ENCODE measurements at places on chromosomes 5 and 9.

- no peak for DNase-seq
These were observed 7.1 kb downstream of the RABL6 start for GRCh38 chr9:136814725-136815421.

GRCh38 chr5:97544240-97544639 lies 361.2 kb upstream of the RIOK2 start:
- no peak for DNase-seq

DNA sequence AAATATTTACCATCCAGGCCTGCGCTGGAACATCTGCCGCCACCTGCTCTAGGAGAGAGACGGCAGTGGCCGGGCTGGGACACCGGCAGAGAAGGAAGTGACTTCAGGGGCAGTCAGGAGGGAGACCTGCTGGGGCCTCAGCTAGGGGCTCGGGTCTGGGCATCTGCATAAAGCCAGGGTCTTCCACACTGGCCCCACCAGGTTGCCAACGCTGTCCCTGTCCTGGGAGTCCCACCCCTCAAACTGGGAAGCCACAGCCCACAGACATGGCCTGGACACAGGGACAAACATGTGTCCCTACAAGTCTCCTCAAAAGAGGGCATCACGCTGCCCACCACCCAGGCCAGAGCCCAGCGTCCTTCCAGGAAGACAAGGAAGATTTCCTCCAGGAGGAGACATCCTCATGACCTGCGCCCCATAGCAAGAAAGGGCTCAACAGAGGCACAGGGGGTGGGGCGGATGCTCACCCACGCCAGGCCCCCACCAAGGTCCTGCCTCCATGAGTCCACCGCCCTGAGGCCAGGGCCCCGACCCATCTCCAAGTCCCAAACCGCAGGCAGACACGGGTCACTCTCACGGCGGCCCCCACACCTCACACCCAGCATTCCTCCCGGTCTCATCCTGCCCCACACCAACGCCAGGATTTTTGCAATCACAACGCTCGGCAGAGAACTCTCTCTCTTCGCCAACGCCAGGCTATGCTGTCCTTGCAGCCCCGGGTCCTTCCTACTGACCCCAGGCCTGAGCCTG lies 9.0 kb downstream of the VAV2 start:
- no peak for DNase-seq

GRCh38 chr5:68465934-68466551 lies 250.5 kb downstream of the PIK3R1 start:
- DNase-seq = no peak

DNA sequence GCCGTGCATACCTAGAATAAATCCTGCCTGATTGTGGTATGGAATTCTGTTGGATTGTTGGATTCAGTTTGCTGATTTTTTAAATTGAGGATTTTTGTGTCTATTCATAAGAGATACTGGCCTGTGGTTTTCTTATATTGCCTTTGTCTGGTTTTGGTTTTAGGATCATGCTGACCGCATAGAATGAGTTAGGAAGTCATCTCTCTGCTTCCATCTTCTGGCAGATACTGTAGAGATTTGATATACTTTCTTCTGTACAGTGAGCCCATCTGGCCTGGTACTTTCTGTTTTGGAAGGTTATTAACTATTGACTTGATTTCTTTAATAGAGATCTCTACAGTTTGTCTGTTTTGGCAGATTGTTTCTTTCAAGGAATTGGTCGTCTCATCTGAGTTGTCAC lies 14.7 kb downstream of the CEP72 start:
- no peak for DNase-seq

DNA sequence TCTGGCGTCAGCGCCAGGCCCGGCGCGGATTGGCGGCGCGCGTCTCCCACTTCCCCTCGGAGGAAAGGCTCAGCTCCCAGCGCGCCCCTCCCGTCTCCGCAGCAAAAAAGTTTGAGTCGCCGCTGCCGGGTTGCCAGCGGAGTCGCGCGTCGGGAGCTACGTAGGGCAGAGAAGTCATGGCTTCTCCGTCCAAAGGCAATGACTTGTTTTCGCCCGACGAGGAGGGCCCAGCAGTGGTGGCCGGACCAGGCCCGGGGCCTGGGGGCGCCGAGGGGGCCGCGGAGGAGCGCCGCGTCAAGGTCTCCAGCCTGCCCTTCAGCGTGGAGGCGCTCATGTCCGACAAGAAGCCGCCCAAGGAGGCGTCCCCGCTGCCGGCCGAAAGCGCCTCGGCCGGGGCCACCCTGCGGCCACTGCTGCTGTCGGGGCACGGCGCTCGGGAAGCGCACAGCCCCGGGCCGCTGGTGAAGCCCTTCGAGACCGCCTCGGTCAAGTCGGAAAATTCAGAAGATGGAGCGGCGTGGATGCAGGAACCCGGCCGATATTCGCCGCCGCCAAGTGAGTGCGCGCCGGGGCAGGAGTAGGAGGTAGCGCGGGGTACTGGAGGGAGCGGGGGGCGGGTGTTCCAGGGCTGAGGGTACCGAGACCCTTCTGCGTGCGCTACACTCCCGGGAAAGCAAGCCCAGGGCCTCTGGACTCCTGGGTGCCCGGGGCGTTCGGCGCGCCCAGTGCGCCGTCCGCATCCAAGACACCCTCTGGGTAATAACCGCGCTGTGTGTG lies at the start of gene MSX2:
TSS of gene MSX2 (plus strand) at position 99 of the 777 bp plus-strand sequence. CDS start at position 177, 78 bp downstream.
- peak; percentile 46 for DNase-seq

GRCh38 chr9:35976726-35977125 lies 18.8 kb upstream of the OR2S2 start:
- DNase-seq = no peak

DNA sequence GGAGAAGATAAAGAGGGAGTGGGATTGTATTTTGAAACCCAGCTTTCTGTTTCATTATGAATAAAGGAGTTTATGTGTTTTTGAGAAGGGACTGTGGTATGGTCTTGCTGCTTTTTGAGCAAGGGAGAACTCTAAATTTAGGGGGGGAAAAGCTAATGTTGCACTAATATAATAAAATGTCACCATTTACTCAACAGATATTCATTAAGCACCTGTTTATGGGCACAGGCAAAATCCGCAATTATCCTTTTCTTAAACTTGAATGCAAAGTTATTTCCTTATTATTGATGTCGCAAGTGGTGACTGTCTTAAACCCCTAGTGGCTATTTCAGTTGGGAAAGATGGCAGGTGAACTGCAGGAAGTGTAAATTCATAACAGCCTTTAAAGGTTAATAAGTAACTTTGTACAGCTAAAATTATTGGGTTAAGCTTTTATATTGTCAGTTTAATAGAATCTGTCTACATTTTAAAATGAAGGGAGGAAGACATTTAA lies 1.5 kb downstream of the CDC42SE2 start:
- DNase-seq = no peak

- no peak for DNase-seq
These were observed 167.9 kb downstream of the CDC42SE2 start for GRCh38 chr5:131431794-131432193.

- no peak for DNase-seq
These were observed 299.9 kb upstream of the IRX2 start for GRCh38 chr5:3051400-3051799.

GRCh38 chr5:107985144-107985543 lies 314.4 kb upstream of the EFNA5 start:
- DNase-seq = no peak

- DNase-seq = no peak
These were observed 75.7 kb upstream of the SMIM23 start for GRCh38 chr5:171709930-171710329.

DNA sequence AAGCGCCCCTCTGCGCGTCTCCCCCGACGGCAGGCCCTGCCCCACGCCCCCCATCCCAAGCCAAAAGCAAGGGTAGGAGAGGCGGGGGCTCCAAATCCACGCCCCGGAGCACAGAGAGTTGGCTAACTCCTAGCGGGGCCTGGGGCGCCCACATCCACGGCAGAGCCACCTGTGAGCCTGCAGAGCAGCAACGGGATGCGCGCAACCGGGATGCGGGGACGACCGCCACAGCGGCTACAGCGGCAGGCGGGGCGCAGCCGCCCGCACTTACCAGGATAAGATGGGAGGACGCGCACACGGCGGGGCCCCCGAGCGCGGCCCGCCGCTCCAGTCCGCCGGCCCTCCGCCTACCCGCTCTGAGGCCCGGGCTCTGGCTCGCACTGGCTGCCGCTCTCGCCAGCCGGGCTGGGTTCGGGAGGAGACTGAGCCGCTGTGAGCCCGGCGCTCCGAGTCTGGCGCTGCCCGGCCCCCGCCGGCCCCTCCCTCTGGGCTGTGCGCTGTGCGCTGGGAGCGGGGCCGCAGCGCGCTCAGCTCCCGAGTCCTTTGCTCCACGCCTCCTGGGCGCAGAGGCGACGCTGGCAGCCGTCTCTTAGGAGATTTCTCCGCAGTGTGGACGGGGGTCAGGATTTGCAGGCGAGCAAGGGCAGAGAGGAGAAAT lies at the start of gene SLC24A2:
TSS of gene SLC24A2 (minus strand) at position 424 of the 658 bp plus-strand sequence.
- DNase-seq = peak; percentile 83

GRCh38 chr5:36369219-36369690 lies 67.6 kb upstream of the RANBP3L start:
- no peak for DNase-seq

- DNase-seq = no peak
These were observed 21.8 kb upstream of the DENND4C start for GRCh38 chr9:19208653-19209052.

DNA sequence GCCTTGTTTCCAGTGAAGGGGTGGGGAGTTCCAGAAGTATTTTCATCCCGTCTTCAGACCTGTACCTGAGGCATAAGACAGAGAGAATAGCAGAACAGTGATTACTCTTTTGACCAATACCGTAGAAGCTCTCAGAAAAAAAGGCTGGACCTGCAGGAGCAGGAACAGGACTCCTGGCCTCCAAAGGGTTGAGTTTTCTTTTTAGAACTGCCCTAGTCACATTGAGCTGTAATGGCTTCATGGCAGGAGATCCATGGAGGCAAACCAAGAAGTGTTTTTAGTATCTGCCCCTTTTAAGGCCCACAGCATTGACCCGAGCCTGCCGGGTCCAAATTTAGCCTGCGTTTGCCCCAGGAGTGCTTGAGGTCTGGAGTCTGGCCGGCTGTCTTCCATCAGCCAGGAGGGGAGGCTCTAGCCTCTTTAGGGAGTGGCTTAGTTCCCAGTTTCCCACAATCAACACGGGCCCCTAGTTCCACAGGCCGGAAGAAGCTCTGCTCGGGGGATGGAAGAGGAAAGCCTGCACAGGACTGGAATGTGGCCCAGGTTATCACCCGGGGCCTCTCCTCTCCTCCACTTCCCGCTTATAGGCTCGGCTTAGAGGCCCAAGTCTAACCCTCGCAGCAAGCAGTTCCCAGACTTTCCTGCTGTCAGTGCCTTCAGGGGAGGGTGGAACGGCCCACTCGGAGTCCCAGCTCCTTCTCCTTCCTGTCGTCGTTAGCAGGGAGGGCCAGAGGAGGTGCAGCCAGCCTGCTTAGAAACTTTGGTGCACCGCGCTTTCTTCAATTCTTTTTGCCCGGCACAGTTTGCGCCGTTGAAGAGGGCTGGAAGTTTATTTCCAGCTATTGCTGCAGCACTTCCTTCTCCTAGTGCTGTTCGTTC lies 80.7 kb downstream of the C9orf152 start:
- no peak for DNase-seq

GRCh38 chr5:125717209-125717608 lies 706.0 kb upstream of the GRAMD2B start:
- DNase-seq = no peak
